ENCODE measurements at places on chromosomes 5 and 9.

DNA sequence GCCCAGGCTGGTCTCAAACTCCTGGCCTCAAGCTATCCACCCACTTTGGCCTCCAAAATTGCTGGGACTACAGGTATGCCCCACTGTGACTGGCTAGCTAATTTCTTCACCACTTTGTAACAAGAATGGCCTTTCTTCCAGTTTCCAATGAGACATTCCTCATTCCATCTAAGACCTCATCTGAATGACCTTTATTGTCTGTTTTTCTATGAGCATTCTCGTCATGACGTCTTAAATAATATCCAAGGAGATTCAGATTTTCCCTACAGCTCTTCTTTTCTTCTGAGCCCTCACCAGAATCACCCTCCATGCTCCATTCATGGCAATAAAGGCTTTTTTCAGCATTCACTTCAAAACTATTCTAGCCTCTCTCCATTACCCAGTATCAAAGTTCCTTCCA lies 30.2 kb upstream of the STK32A start:
- DNase-seq: no peak

GRCh38 chr5:140103154-140103553 lies 10.8 kb upstream of the PURA start:
- DNase-seq: no peak

DNA sequence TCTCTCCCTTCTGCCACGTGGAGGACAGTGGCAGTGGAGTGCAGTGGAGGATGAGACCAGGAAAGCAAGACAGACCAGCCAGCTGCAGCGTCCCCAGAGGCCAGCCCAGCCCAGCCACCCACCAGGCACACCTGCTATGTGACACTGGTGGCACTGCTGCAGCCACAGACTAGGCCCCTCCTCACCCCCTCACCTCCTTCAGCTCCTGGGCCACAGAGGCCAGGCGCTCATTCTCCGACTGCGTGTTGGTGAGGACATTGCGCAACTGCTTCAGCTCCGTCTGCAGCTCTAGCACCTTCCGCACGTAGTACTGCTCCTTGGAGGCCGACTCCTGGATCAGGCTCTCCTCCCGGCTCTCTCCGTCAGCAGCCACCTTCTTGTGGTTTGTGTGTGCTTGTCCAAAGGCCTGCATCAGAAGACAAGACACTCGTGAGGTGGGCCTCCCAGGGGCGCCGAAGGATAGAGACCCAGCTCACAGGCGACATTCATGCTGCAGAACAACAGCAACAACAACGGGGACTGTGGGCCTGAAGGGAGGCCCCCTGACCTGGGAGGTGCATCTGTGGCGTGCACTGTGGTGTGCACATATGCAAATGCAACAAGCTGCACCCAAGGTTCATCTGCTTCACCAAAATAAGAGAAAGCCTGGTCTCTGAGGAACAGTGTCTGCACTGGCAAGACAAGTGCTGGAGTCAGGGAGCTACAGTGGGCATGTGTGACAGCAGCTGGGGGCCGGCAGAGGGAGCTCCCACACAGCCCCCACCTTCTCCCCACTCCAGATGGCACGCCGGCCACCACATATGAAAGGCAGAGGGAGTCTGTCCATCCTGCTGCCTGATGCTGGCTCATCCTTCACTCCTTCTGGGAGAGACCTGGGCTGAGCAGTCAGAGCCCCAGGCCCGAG lies 35.5 kb downstream of the BICD2 start:
- no peak for DNase-seq

DNA sequence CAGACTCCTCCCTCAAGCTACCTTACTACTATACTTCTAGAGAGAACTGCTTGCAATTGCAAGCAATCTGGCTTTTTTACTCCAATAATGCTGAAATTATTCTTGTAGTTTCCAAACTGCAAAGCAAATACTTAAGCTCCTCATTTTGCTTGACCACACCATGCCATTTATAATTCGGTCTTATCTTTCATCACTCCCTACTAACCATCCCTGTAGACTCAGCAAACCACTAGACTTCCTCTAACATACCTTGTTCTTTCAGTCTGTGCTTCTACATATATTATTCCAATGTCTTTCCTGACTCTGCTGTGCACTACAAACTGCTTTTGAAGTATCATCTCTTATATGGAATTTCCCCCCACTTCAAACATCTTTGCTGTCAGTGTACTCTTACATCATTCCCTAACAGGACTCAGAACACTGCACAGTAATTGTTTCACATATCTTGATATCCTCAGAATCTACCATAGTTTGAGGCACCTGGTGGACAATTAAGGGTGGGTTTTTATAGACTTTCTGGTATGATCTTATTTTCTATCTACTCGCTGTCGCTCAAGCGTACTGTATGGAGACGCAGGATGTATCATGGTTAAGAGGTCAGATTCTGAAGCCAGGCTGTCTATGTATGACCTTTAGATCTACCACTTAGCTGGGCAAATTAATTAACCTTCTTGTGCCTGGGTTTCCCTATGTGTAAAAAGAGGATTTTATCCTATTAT lies 2.8 kb downstream of the IL6ST start:
- DNase-seq: no peak

- peak; percentile 36 for DNase-seq
Observed at GRCh38 chr9:98121058-98121457, 2.0 kb upstream of the TRIM14 start.

- DNase-seq: no peak
Observed at GRCh38 chr9:125103021-125103420, 40.3 kb downstream of the SCAI start.

GRCh38 chr5:76809141-76809540 lies 9.7 kb upstream of the F2RL1 start:
- DNase-seq: no peak

DNA sequence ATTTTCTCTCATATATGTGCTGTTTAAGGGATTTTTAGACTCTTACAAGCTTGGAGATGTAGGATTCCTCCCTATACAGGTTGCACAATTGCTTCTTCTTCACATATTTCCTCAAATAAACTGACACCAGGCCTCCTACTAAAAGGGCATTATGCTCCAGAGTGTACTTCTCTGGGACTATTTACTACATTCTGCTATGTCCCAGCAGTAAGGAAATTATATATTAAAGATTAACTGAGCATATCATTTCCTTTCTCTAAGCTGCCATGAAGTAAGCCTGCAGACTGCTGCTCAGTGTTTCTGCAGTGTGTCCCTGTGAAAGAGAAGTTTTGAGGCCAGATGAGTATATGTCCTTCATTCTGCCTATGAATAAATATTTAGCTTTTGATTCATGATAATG lies 356.9 kb upstream of the NUDT12 start:
- no peak for DNase-seq

GRCh38 chr9:114078781-114079156 lies 669 bp upstream of the AMBP start:
- DNase-seq: no peak

- peak; percentile 26 for DNase-seq
Observed at GRCh38 chr9:85536076-85536475, 205.7 kb downstream of the AGTPBP1 start.

DNA sequence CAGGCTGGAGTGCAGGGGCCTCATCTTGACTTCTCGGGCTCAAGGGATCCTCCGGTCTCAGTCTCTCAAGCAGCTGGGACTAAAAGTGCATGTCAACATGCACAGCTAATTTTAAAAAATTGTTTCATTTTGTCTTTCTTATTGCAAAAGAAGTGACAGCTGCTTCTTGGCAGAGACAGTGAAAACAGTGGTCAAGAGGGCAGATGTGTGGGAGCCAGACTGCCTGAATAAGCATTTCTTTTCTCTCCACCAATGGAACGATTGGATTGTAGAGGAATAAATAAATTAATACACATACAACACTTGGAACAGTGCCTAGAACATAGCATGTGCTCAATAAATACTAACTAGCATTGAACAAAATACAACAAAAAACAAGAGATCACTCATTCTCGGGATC lies 27.4 kb upstream of the KIF4B start:
- no peak for DNase-seq

- no peak for DNase-seq
Observed at GRCh38 chr9:129436751-129437625, 183.9 kb downstream of the C9orf50 start.

DNA sequence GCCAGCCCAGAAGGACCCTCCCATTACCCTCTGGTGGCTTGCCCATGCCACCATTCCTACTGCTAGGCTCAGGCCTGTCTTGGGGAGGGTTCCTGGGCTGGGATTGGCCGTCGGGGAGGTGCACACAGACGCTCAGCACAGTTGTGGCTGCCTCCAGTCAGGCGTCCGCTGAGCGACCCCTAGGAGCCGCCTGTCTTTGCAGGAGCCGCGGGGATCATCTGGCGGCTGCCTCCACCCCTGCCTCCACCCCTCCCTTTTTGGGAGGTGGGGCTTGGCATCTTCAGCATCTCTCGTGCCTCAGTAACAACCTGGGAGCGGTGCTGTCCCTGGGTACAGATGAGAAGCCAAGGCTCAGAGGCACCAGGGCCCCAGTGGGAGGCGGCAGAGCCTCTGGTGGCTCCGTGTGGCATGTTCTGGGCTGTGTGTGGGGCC lies 39.6 kb downstream of the RXRA start:
- DNase-seq: no peak

- no peak for DNase-seq
Observed at GRCh38 chr9:128835246-128836210, 5.9 kb upstream of the SPOUT1 start.

GRCh38 chr5:133934822-133935666 lies 33.4 kb downstream of the C5orf15 start:
- DNase-seq: no peak

DNA sequence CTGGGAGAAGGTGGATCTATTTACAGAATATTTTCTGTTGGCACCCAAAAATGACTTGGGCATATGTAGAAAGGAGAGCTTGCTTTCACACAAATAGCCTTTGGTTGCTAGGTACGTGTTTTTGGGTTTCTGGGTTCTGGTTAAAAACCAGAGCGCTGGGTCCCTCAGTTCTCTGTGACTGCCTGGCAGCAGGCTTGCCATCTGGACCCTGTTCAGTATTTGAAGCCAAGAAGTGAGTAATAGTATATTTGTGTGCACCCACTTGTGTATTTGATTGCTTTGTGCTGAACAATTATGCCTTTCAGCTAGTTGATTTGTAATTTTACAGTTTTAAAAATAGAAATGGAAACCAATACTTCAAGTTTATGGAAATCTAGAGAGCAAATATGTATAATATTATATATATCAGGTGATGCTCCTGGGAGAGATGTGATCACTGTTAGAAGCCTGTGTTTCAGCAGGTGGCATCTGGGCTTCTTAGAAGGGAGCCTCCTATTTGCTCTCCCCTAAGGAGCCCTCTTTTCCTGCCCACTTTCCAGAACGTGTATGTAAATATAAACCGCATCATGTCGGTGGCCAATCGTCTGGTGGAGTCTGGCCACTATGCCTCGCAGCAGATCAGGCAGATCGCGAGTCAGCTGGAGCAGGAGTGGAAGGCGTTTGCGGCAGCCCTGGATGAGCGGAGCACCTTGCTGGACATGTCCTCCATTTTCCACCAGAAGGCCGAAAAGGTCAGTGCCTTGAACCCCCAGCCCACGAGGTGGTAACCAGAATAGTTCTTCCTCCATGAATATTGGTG lies 153.6 kb downstream of the TRIO start:
- no peak for DNase-seq

DNA sequence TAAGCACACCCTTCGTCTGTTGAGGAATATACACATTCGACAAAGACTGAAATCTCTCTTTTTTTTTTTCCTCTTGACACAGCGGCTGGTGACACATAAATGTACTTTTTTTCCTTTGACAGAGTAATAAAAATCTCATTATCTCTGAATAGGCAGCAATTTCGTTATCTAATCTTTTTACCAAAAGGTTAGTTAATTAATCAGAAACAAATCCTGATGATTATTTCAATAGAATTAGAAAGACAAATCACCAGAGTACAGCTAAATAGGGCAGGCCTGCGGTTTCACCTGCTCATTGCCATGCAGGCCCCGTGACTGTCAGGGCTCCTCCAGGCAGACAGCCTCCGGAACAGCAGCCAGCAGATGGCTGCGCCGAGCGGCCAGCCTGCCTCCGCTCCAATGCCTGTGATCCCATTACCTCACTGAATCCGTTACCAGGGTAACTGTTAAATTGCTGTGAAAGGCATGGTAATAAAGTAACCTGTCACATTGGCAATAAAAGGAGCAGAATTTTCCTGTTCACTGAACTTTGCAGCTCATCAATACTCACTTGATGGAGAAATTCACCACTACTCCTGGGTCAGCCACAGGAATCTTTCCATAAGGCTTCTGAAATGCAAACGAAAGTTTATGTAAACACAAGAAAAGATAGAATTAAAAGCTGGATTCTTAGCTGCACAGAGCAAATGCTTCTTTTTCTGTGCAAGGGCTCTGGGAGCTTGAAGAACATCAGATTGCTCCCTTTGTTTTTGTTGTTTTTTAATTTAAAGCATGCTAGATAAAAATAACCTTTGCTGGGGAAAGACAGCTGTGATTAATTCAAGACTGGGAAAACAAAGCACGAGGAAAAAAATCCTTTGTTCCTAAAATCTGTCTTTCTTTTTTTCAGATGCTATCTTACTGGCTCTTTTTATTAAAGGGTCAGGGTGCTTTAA lies 666.4 kb upstream of the ZNF608 start:
- DNase-seq: peak; percentile 95

DNA sequence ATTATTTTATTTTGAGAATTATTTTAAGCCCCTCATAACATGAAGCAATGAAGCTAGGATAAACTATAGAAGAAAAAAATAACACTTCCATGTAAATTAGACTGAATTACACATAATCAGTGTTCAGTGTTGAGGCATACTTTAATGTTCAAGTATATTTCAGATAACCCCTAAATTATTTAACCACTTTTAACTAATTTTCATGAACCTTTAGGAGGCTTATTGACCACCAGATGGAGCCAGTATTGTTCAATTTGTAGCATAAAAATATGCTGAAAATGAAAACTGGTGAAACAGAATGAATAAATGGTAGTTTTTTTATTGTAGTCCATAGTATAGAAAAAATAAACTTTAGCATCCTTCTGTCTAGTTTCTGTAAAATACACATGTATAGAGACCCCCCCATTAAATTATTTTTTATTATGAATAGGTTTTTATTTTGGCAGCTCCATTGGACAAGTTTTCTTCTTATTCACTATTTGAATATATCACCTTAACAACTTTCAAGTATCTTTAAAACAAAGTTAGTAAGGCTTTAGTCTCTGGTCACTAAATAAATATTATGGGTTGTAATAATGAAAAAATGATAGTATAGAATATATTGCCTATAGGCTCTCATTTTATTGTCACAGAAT lies 190.1 kb downstream of the CWC27 start:
- DNase-seq: no peak

- DNase-seq: no peak
Observed at GRCh38 chr5:38200872-38201557, 57.3 kb upstream of the EGFLAM start.

DNA sequence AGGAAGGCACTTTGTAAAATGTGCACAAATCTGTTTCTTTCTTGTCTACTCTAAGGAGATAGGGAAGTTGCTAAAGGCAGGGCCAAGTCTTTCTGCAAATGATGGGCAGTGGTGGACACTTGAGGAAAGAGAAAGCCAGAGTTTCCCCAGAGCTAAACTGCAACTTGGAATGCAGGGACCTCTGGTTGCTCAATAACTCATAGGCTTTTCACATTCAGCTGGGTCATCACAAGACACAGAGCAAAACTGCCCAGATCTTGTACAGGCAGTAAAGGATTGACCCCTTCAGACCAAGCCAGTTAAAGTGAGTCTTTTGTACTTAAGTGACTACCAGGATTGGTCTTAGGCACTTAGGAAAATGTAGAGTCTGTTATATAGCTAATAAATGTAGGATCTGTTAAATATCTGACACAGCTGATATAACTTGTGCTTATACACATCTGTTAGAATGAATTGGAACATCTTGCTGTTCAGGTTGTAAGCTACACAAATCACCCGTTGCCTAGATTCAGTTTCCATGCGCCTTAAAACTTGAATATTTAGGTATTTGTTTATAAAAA lies 13.5 kb upstream of the AGXT2 start:
- peak; percentile 58 for DNase-seq

Data from epithelial cell of proximal tubule (primary cell).